ENCODE measurements at places on chromosomes 6 and 20. TPM values are rescaled to one million over a fixed set of nuclear protein-coding genes. Genes with fewer than 3 reads are reported as not detected.
A peak's percentile ranks its signal among the peaks of the same experiment; 100 is the strongest.

RWDD2A gene
- total RNA-seq, result 3.3 TPM

DNA sequence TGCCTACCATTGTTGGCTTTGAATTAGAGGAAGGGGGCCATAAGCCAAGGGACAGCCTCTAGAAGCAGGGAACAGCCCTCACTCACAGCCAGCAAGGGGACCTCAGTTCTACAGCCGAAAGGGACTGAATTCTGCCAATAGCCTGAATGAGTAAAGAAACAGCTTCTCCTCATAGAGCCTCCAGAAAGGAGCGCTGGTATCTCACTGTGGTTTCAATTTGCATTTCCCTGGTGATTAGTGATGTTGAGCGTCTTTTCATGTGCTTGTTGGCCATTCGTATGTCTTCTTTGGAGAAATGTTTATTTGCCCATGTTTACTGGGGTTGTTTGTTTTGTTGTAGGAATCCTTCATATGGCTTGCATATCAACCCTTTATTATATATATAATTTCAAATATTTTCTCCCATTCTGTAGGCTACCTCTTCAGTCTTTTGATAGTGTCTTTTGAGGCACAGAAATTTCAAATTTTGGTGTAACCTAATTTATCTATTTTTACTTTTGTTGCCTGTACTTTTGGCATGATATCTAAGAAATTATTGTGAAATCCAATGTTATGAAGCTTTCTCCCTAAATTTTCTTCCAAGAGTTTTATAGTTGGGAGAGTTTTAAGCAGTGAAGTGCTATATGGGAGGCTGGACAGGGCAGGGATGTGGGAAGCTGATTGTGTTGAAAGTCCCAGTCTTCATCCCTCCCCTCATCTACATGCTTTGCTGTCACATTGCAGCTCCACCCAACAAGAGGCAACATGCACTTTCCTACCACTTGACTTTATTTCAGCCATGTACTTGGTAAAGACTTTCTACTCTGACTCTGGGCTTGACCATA, 82.3 kb upstream of the SHLD1 start:
- no peaks in the 10 kb centered on the region for H3K4me1 ChIP-seq
- no peak overlapping the region for H3K4me3 ChIP-seq
- H3K36me3 ChIP-seq, result no peaks in the 10 kb centered on the region
- H3K27me3 ChIP-seq, result no peaks in the 10 kb centered on the region

DNA sequence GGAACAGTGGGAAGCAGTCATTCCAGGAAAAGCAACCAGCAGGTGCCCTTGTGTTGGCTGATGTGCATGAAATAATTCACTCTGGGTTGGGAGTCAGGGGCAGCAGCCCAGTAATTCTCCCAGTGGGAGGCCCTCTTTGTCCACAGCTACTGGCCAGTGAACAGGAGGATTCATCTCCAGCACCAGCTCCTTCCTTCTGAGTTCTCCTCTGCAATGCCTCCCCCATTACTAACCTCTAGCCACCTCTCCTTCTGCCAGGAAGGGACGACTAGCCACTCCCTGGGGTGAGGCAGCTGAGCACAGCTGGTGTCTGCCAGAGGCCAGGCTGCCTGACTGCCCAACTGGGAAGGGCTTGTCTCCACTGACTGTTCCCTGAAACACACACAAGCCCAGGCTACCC, 12.5 kb upstream of the R3HDML start:
- no peak for DNase-seq
- H3K27me3 ChIP-seq, result no peaks in the 10 kb centered on the region
- H3K4me1 ChIP-seq, result no peaks in the 10 kb centered on the region

DNA sequence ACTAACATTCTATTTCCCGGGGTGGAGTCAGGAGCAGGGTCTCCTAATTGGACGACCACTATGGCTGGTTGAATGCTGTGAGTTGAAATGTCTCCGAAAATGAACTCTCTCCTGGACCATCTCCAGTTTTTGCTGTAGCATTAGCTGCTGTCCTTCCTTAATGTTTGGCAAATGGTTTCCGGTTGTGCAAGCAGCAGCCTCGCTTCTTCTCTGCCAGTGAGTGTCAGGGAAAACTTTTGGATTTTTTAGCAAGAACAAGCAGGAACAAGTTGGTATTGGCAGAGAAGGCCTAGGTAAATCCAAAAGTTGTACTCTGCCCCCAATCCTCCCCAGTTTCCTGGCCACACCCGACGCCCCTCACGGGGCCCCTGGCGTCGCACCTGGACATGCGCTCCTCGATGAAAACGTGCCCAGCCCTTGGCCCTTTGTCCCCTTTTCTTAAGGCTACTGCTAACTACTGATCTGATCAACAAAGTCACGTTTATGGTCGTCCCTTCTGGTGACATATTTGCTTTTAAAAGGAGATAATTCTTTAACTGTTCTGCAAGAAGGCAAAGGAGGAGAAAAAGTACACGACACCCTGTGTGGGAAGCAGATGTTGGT, 103.2 kb downstream of the ARMC2 start:
- no peak overlapping the region for H3K27ac ChIP-seq
- no peak overlapping the region for H3K4me3 ChIP-seq
- H3K4me1 ChIP-seq, result peaks cover 26% of the 10 kb centered on the region
- no peak for DNase-seq
- no peaks in the 10 kb centered on the region for H3K27me3 ChIP-seq
- no peaks in the 10 kb centered on the region for H3K36me3 ChIP-seq

MYT1 gene
- 0.67 TPM for total RNA-seq

- H3K4me1 ChIP-seq, result no peaks in the 10 kb centered on the region
- no peaks in the 10 kb centered on the region for H3K36me3 ChIP-seq
- no peak overlapping the region for H3K4me3 ChIP-seq
- peak; percentile 12 for DNase-seq
- H3K27me3 ChIP-seq, result no peaks in the 10 kb centered on the region
These were observed 27.5 kb downstream of the HLA-F start for GRCh38 chr6:29750709-29751108.

- H3K4me1 ChIP-seq, result no peaks in the 10 kb centered on the region
- H3K36me3 ChIP-seq, result peaks cover 2% of the 10 kb centered on the region
- no peaks in the 10 kb centered on the region for H3K27me3 ChIP-seq
- no peak overlapping the region for H3K27ac ChIP-seq
- no peak overlapping the region for H3K4me3 ChIP-seq
These were observed 47.4 kb downstream of the ADNP start for GRCh38 chr20:50883856-50884255.

DNA sequence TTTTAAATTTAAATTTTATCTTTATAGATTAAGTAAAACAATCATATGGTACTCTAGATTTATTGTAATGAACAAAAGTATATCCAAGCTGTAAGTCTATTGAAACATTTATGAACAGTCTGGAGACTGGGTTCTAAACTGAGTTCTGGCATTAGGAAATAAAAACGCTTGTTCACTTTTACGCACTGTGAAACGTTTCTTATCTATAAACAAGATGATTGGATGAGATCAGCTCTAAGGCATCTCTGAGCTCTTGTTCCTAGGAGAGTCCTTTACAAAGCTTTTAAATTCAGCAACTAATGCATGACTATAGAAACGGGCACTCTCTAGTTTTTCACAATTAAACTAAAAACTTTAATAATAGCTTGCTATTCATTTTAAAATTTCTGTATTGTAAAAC, 6.8 kb downstream of the HUS1B start:
- H3K4me1 ChIP-seq, result no peaks in the 10 kb centered on the region
- H3K36me3 ChIP-seq, result no peaks in the 10 kb centered on the region
- no peaks in the 10 kb centered on the region for H3K27me3 ChIP-seq
- no peak overlapping the region for H3K4me3 ChIP-seq
- H3K27ac ChIP-seq, result no peak overlapping the region

All from pancreas (tissue), 10 donors.